ENCODE measurements at places on chromosomes 1 and 21.

DNA sequence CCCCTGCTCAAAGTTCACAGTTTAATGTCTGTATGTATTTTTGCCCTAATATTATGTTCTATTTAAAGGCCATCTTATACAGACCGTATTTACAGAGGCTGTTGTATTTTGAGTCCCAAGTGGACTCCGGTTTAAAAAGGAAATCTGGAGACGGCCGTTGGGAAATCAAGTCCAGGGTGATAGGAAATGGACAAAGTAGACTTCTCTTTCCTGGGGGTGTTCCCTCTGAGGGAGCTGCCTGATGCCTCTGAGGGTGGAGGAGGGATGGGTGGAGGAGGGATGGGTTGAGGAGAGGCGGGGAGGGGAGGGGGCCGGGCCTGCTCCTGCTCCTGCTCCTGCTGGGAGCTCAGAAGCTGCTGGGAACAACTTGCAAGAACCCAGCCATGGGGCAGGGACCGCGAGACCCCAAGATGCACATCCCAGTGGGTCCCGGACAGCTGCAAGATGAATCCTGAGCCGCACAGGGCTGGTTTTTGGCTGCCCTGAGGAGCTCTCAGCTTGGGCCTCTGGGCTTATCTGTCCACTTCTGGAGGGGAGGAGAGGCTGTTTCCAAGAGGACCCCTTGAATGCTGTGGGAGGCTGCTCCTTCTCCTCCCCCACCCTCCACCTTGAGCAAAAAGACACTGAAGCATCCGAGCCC, 12.0 kb upstream of the ACTL8 start:
- DNase-seq: no peak

GRCh38 chr1:8439015-8439702, 121.2 kb downstream of the SLC45A1 start:
- peak; percentile 88 for DNase-seq

DNA sequence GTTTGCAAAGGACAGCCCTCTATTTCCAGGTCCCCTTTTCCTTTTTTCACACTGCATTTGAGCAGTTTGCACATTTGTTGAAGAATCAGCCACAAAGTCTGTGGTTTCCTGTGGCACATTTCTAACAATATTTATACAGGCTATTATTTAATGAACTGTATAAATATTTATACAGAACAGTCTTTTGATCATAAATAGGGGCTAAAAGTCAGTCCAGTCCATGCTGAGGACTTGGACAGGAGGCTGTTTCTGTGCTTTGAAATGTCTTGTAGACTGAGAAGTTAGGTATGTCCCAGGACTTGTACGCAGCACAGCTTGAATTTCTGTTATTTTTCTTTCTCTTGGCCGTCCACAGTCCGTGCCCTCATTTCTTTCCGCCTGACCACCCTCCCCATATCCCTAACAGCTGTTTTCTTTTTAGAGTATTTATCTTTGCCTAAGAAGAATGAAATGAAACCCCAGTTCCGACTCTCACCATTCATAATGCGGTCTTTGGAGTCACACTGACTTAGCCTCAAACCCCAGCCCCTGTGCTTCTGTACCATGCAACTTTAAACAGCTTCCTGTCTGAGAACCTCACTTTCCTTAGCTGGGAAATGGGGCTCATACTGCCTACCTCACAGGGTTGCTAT, 19.7 kb downstream of the FGGY start:
- DNase-seq: no peak

DNA sequence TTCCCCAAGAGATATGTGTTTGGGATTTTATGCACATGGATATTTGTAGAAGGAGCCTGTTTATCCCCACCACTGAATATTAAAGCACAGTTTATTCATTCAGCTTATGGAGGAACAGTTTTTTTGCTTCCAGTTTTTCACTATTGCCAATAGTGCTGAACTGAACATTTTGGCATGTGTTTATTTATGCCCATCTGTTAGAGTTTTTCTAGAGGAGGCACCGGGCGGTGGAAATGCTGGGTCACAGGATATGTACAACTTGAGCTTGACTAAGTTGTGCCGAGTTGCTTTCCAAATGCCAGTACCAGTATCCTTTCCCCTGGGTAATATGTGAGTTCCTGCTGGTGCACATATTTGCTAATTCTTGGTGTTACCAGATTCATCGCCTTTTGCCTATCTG, 111.3 kb downstream of the GREM2 start:
- DNase-seq: no peak

DNA sequence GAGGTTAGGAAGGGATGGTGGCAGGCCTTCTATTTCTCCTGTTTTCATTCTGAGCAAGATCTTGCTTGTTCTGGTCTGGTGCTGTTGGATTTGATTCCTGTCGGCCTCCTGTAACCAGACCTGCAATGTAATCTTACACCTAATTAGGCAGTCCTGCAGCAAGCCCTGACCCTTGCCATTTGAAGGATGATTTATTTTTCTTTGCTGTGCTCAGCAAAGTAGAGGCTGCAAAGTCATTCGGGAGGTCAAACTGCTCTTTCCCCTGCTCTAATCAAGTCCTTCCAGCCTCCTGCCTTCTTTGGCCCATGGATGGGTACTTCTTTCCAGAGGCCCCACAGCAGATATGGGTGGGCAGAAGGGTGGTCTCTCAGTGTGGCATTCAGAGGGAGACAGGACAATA, 417.7 kb upstream of the USP24 start:
- DNase-seq: no peak

GRCh38 chr1:223639331-223639749, 26.2 kb downstream of the CAPN8 start:
- no peak for DNase-seq

DNA sequence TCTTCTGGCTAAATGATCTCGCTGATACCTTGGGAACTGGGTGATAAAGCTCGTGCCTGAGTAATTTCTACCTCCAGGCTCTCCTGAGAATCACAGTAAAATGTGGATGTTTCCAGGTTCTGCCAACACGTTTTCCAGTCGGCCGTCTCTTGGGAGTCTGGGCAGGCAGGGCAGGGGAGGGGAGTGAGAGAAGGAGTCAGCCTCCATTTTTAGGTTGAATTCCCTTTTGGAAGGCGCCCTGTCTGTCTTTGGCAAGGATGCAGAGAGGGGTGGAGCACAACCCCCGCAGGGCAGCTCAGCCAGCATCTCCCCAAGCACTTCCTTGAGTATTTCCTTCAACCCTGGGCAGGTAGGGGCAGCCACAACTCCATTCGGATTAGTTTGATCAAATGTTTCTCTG, 15.5 kb upstream of the ACTRT2 start:
- DNase-seq: no peak

- no peak for DNase-seq
Observed at GRCh38 chr1:48190881-48191280, 31.6 kb upstream of the SLC5A9 start.

DNA sequence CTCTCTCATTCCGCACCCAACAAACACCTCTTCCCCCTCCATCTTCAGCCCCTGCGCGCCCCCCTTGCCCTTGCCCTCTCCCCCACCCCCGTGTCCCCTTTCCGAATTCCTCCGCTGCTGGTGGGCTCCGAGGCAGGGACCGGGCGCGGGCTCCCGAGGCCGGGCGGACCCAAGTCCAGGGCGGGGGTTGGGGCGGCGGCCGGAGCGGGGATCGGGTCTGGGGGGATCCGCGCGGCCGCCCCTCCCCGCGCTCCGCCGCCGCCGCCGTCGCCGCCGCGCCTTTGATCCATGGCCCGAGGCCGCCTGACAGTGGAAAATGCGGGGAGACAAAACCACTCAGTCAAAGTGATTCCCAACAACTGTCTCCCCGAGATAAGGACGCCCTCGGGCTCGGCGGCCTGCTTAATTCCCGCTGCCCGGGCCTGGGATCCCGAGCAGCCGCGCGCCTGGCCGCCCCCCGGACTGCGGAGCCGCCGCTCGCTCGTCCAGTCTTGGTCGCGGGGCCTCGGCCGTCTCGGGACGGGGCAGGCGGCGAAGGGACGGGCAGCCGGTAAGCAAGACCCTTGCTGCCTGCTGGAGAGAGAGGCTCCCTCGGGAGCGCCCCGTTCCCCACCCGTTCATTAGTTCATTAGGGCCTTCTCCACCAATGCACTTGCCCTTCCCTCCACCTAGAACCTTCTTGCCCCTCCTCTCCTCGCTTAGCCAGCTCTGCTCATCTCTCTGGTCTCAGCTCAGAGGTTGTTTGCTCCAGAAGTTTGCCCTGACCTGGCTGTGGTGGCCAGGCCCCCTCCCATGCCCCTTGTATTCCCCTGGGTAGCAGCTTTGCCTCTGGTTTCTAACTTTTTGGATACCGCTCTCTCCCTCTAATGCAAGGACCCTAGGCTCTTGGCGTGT, 86.4 kb downstream of the PAX7 start:
- no peak for DNase-seq

DNA sequence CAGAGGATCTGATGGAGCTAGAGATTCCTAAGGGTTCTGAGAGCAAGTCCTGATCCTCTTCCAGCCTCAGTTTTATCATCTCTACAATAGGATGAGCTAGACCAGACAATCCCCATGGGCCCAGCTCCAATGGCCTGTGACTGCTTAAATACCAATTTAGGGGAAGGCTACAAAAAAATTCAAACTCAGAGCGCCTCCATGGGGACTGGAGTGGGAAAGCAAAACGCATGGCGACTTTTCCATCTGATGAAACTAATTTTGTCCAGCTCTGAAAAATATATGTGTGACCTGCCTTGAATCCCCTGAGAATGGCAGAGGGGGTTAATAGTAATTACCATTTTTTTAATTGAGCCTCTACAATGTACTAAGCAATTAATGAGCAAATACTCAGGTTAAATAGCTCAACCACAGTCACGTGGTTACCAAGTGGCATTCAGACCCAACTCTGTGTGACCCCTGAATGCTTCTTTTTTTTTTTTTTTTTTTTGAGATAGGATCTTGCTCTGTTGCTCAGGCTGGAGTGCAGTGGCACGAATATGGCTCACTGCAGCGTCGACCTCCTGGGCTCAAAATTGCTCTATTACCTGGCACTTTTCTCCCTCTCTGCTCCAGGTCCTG, 8.4 kb downstream of the EXTL1 start:
- no peak for DNase-seq

GRCh38 chr1:1776672-1777582, 1.3 kb downstream of the NADK start:
- DNase-seq: no peak

DNA sequence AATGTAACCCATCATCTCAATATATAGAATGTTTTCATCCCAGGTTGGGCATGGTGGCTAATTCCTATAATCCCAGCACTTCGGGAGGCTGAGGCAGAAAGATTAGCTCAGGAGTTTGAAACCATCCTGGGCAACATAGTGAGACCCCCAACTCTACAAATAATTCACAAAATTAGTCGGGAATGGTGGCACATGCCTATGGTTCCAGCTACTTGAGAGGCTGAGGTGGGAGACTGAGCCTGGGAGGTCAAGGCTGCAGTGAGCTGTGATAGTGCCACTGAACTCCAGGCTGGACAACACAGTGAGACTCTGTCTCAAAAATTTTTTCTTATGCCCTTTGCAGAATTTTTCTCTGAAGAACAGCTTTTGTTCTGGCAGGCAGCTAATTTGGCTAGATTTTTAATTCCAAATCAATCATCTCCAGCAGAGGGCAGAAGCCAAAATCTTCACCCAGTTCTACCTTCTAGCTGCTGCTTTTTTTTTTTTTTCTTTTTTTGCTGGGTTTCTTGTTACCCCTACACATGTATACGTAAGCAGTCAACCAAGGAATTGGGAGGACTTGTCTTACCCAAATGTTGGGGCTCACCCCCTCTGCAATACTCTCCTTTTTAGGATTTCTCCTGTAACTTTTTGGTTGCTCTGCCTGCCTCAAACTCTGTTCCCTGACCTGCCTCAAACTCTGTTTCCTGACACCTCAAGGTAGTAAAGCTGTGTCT, 2.7 kb upstream of the RAD54L start:
- DNase-seq: peak; percentile 63

DNA sequence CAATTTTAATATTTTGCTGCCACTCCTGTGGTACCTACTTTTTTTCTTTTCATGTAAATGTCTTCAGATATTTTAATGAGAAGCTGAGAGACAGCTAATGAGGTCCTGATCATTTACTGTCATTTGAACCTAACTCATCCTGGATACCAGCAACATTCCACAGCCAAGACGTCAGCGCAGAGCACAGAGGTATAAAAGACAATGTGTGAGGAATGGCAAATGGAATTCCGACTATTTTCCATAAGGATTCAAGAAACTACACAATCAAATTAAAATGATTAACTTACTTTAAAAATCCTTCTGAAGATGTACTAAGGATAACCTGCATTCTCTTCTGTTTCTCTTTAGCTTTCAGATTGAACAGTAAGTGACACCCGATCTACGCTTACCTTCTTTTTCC, 38.8 kb downstream of the HEATR1 start:
- no peak for DNase-seq

- DNase-seq: no peak
Observed at GRCh38 chr1:155099331-155099730, 20.7 kb downstream of the EFNA3 start.

- no peak for DNase-seq
Observed at GRCh38 chr21:31888936-31889371, 16.1 kb downstream of the HUNK start.

DNA sequence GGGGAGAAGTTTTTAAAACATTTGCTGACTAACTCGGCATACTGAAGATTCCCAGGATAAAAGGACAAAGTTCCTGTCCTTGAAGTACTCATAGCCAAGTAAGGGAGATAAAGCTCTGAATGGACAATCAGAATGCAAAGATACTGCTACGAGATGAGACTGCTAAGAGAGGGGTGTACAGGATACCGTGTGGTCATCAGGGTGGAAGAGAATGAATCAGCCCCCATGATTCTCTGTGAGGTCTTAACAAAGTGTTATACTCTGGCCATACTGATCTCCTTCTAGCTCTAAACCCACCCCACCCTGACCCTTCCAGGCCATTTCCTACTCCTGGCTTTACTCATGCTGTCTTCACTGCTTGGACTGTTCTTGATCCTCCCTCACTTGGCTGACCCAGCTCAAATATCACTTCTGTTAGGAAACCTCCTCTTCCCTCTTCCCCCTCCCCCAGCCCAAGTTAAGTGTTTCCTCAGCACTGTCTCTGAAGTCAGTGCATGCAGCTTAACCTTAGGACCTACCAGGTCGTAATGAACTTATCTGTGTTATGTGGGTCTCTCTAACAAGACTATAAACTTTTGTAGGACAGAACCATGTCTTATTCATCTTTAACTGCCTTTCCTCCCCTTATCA, 15.8 kb upstream of the MAGOH start:
- no peak for DNase-seq

- DNase-seq: no peak
Observed at GRCh38 chr1:242086093-242086492, 87.2 kb upstream of the MAP1LC3C start.

DNA sequence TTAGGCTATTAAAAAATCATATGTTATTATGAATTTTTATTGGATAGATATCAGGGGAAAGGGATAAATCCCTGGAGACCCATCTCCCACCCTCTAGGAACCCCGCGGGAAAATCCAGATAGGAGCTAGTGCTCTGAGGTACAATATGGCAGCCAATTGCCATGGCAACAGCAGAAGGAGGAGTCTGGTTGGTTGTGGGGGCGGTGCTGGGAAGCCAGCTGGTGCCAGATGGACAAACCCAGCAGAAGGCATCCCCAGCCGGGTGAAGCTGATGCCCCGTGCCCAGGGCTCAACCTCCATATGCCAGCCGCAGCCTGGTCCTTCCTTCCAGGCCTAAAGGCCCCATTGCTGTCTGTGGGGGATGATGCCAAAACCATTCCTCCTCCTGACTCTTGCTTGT, 38.3 kb downstream of the RHBG start:
- DNase-seq: no peak
